ENCODE measurements at places on chromosomes 2 and 18.

DNA sequence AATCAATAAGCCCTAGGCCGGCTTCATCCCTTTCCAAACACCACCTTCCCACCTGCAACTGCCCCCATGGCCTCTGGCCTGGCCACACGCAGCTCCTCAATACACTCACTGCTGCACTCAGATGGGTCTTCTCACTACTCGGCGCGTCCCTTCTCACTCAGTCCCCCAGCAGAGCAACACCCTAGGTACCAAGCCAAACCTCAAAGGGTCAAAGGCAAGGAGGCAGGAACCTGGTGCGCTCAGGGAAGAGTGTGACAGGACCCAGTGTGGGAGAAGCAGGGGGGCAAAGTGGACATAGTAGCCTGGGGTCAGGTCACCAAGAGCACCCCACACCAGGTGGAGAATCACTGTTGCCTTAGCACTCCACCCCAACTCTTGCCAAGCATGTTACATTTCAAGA is 90.6 kb downstream of the TTC32 start:
- DNase-seq = no peak

- no peak for DNase-seq
Observed at GRCh38 chr2:196962325-196962724, 35.8 kb upstream of the PGAP1 start.

- DNase-seq = no peak
Observed at GRCh38 chr2:21610304-21610703, 486.5 kb downstream of the TDRD15 start.

GRCh38 chr2:148888003-148888501 is 13.0 kb downstream of the KIF5C start:
- DNase-seq = peak; percentile 90

Data from COR-L47 (cell line).